ENCODE measurements at places on chromosomes 3 and 15. TPM values are rescaled to one million over a fixed set of nuclear protein-coding genes. Genes with fewer than 3 reads are reported as not detected.

DNA sequence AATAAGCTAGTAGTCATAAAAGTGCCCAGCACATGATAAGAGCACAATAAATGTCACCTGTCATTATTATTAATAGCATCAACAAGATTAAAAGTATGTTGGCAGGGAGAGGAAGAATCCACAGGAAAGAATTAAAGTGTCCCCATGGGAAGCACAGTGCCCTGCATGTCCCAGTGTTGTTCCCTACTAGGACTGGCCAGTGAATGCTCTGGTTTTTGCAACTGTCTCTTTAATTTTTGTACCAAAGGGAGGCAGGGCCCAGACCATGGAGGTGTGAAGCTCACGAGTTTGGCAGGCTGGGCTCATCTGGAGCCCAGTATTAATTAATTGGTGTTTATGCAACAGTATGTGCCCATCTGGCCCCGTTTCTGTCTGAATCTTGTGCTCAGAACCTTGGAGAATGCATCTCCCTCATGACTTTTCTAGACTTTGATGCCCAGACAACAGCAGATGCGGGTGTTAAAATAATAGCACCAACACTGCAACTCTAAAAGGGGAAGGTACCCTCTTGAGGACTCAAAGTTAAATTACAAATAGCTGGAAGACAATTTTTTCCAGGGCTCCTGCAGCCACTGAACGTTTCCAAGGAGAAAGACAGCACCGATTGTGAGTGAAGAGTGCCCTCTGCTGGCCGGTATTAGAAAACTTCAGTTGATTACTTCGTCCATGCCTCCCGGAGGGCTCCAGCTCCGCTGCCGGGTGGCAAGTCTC lies 71.9 kb upstream of the SPATA12 start:
- peak; percentile 58 for DNase-seq

GRCh38 chr15:76153241-76154197 lies 93.7 kb downstream of the TMEM266 start:
- no peak for DNase-seq

- DNase-seq: no peak
These were observed 61.0 kb downstream of the ATP8B4 start for GRCh38 chr15:50057905-50058639.

DNA sequence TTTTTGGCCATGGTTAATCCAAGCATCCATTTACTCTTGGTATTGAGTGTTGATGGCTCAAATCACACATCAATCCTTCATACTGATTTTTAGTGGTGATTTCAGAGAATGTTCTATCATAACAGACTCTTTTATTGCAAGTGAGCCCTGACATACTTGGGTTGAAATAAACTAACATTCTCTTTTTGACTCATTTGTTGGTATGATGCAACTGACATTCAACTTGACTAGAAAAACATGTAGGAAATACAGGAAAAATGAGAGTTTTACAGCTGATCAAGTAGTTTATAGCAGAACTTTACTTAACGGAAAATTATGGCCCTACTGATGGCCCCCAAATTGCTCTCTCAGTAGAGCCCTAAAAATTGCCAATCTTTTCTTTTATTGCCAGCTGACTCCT lies 173.9 kb upstream of the CD96 start:
- DNase-seq: no peak

DNA sequence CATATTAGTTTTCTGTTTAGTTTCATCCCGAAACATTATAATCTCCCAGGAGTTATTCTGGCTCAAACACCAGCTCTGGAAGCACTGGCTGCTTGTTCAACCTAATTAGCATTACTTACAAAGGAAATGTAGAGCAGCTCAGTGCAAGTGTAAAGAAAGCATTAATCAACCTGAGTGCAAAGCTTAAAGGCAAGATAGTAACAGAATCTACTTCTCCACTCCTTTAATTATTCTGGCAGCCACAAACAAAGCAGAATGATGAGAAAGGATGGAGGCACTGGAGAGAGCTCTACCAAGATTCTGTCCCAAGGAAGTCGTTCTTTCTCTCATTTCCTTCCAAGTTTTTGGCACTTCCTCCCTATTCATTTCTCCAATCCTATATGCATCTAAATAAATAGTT lies 1384.0 kb downstream of the ZPLD1 start:
- no peak for DNase-seq

DNA sequence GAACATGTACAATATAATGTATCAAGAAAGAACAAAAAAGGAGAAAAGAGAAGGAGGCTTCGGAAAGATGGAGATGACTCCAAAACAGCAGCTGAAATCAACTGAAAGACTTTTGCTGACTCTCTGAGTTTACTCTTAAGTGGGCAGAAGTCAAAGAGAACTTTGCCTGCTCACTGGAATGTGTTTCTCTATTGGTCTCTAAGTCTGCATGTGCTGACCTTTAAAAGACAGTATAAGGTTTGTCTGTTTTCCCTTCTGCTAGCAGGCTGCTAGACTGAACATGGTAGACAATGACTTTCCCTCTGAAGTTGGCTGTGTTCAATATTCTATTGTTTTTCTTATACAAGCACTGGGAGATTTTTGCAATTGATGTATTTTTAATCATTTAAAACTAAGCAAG lies 7.2 kb upstream of the MAP4 start:
- no peak for DNase-seq

Gene RAB6B
- total RNA-seq: 0.24 TPM

Gene LYZL4
- total RNA-seq: 0.14 TPM

Gene CCRL2
- 10.1 TPM for total RNA-seq
